Mesothelial cell of epicardium (in vitro differentiated cells): ENCODE measurements at places on chromosomes 2 and 18. TPM values are rescaled to one million over a fixed set of nuclear protein-coding genes. Genes with fewer than 3 reads are reported as not detected.

POTEE gene
- total RNA-seq = 3.9 to 5.1 TPM (median 5.0 TPM) in 3 replicates

CIDEA gene
- not detected in 3 replicates for total RNA-seq

CNDP1 gene
- 0.40 to 0.75 TPM (median 0.41 TPM) in 3 replicates for total RNA-seq

MOCOS gene
- 2.2 to 3.2 TPM (median 3.2 TPM) in 3 replicates for total RNA-seq

SGPP2 gene
- 0.23 to 0.42 TPM (median 0.25 TPM) in 3 replicates for total RNA-seq

GRCh38 chr2:74593826-74594772, 39.6 kb downstream of the DOK1 start:
- H3K36me3 ChIP-seq = no peaks in the 10 kb centered on the region
- H3K4me1 ChIP-seq = no peaks in the 10 kb centered on the region
- DNase-seq = no peak
- peaks cover 38% of the 10 kb centered on the region for H3K27me3 ChIP-seq
- no peak overlapping the region for H3K27ac ChIP-seq

DNA sequence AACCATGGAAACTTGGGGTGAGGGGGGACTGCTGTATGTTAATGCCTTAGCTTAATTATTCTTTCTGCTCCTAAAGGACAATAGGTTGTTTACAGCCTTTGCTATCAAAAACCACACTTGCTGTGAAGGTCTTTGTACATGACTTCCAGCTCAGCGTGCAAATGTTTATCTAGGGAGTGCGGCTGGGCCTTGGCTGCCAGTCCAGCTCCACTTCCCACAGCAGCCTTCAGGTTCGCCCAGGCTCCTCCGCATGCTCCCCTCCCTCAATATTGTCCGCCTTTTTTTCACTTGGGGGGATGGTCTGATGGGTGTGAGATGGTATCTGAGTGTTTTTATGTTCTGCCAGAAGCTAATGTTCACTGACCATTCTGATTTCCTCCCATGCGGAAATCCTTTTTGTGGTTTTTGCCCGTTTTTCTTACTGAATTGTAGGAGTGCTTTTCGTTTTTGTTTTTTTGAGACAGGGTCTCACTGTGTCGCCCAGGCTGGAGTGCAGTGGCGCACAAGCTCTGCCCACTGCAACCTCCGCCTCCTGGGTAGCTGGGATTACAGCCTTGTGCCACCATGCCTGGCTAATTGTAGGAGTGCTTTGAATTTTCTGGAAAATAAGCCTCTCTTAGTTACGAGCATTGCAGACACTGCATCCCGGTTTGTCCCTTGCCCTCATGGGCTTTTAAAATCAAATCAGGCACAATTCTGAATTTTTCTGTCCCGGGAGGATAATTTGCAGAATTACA, 28.8 kb downstream of the SH3BP4 start:
- no peak for DNase-seq
- H3K4me3 ChIP-seq = peak overlapping the region; percentile 49
- H3K36me3 ChIP-seq = peaks cover 9% of the 10 kb centered on the region
- peaks cover 55% of the 10 kb centered on the region for H3K4me1 ChIP-seq

- no peaks in the 10 kb centered on the region for H3K27me3 ChIP-seq
- H3K27ac ChIP-seq = no peak overlapping the region
- H3K4me1 ChIP-seq = no peaks in the 10 kb centered on the region
- DNase-seq = no peak
These were observed 118.7 kb downstream of the EPB41L3 start for GRCh38 chr18:5424903-5425664.

DNA sequence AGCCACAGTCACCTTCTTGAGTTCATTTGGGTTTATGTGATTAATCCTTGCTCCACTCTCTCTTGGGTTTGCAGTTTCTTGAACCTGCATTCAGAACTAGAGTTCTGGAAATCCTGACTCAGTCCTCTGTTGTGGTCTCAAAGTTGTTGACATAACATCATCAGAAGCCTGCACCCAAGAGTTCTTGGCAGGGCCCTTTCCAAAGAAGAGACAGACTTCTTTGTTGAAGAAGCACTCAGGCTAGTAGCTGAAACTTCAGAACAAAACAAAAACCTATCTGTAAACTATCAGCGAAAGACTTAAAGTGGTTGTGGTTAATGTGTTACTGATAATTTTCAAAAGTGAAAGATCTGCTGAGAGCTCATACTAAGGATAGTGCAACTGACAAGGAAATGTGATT, 120.8 kb downstream of the FAM168B start:
- H3K27ac ChIP-seq = no peak overlapping the region
- H3K36me3 ChIP-seq = no peaks in the 10 kb centered on the region
- no peaks in the 10 kb centered on the region for H3K4me1 ChIP-seq
- DNase-seq = no peak
- H3K27me3 ChIP-seq = peaks cover 24% of the 10 kb centered on the region
